ENCODE measurements at places on chromosomes 5 and 9.

- DNase-seq: no peak
Measured at GRCh38 chr5:138051441-138052296, 18.8 kb upstream of the FAM13B start.

- DNase-seq: no peak
Measured at GRCh38 chr9:15420796-15421195, 1.9 kb upstream of the SNAPC3 start.

- DNase-seq: no peak
Measured at GRCh38 chr5:138274189-138274853, at the start of gene GFRA3. TSS of gene GFRA3 (minus strand) at chr5:138274621. CDS start at chr5:138274424, 197 bp downstream.

DNA sequence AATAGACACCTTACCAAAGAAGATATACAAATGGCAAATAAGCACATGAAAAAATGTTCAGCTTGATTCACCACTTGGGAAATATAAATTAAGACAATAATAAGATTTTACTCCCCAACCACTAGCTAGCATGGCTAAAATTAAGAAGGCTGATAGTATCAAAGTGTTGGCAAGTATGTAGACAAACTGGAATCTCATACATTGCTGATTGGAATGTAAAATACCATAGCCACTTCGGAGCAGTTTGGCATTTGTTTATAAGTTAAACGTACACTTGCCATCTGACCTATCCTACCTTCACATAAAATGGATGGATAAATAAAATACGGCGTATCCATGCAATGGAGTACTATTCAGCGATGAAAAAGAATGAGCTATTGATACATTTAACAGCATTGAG, 129.2 kb downstream of the ZNF462 start:
- DNase-seq: no peak

- no peak for DNase-seq
Measured at GRCh38 chr5:134528556-134528955, 3.1 kb downstream of the JADE2 start.

- DNase-seq: no peak
Measured at GRCh38 chr9:134396258-134396742, 70.0 kb downstream of the RXRA start.

DNA sequence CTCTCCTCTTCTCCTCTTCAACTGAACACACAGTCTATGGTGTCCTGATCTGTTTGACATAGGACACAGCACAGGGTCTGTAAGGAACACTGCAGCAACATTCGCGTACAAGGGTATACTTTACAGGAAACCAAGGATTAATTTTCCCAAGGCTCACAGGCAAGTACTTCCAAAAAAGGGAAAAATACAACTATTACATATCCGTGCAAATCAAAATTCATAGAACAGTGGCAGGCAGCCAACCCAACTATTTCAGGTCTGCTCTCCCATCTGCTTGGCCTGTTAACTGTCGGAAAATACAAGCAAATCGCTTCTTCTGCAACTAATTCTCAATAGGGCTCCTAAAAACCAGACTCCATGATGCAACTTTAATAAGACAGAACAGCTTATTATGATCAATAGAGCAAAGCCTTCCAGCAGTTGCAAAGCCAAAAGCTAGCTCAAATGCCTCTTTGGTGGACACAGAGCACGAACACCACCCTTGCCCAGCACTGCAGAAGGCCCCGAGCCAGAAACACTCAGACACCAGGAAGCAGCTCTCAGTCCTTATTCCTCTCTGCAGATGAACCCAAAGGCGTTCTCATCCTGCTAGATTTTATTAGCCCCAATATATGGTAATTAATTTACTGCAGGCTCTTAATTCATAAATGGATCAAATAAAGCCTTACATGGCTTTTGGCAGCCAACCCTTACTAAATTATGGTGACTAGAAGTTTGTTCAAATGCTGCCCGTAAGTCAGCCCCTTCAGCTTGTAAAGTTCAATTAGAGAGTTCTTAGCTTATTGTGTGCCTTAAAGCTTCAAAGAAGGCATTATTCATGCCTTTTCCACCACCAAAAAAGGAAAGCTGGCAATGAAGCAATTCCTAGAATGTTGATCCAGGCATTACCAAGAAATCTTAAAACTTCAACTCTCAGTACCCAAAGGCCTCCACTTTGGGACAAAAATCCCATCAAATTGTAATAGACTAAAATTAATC, 68.8 kb downstream of the ZNF608 start:
- DNase-seq: no peak

- no peak for DNase-seq
Measured at GRCh38 chr5:119332208-119332607, 23.6 kb upstream of the TNFAIP8 start.

- no peak for DNase-seq
Measured at GRCh38 chr5:167528651-167529050, 762.8 kb upstream of the WWC1 start.

GRCh38 chr9:120951960-120952618, 25.5 kb upstream of the TRAF1 start:
- no peak for DNase-seq

GRCh38 chr5:32521481-32521880, 63.9 kb upstream of the SUB1 start:
- no peak for DNase-seq

GRCh38 chr9:97280755-97281330, 26.6 kb upstream of the CCDC180 start:
- DNase-seq: no peak

GRCh38 chr9:124281931-124282371, 24.2 kb downstream of the NEK6 start:
- no peak for DNase-seq

GRCh38 chr5:123845356-123846100, 333.6 kb downstream of the CSNK1G3 start:
- DNase-seq: no peak

DNA sequence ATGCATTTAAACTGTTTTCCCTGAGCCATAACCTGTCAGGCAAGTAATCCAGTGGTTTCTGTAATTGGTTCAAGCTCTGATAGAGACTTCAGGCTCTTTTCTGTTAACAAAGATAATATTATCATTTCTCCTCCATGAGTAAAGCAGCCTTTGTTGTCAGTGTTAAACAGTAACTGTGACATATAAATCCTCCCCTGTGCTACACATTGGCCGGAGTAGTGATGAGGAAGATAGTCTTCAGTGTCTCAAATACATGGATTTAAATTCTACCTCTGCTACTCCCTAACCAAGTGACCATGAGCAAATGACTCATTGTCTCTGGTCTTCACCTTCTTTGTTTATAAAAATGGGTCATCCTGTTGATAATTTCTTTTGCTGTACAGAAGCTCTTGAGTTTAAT, 615.5 kb upstream of the CHD1 start:
- DNase-seq: no peak

- DNase-seq: no peak
Measured at GRCh38 chr5:163489055-163489744, 16.2 kb upstream of the MAT2B start.

All from DMS153 (cell line).